ENCODE measurements at places on chromosomes 7 and 10.
A peak's percentile ranks its signal among the peaks of the same experiment; 100 is the strongest.

DNA sequence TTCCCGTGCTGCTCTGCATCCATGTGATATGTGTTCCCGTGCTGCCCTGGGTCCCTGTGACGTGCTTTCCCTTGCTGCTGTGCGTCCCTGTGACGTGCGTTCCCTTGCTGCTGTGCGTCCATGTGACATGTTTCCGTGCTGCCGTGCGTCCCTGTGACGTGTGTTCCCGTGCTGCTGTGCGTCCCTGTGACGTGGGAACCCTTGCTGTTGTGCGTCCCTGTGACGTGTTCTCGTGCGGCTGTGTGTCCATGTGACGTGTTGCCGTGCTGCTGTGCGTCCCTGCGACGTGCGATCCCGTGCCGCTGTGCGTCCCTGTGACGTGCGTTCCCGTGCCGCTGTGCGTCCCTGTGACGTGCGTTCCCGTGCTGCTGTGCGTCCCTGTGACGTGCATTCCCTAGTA, 45.8 kb downstream of the WDR37 start:
- DNase-seq, result no peak

DNA sequence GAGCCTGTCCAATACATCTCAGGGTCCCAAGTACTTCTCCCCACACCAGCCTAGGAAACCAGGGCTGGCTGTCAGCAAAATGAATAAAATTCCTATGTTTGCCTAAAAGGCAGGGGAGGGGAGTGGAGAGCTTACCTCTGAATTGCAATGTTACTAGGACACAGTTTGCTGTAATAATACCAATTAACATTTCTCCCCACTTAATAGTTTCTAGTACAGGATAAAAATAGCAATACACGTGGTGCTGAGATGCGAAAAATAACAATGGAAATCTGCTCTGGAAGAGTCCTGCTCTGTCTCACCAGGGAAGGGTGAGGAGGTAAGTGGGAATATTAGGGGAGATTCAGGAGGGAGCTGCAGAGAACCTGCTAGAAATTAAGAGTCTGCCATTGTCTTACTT, 112.3 kb downstream of the PLXNA4 start:
- no peak for DNase-seq

GRCh38 chr10:80598951-80599350, 61.2 kb downstream of the SH2D4B start:
- no peak for DNase-seq

DNA sequence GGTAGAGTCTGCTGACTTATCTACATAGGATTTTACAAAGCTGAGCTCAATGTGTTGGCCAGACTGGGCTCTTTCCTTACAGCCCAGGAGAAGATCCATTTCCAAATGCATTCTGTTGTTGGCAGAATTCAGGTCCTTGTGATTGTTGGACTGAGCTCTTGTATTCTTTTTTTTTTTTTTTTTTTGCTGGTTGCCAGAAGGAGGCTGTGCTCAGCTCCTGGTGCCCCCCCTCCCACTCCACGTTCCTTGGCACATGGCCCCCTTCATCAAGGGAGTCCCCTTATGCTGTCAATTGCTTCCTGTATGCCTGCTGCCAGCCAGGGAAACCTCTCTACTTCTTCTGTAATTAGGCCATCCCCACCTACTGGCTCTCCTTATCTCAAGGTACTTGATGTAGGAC, 518.1 kb upstream of the AKR1E2 start:
- no peak for DNase-seq

DNA sequence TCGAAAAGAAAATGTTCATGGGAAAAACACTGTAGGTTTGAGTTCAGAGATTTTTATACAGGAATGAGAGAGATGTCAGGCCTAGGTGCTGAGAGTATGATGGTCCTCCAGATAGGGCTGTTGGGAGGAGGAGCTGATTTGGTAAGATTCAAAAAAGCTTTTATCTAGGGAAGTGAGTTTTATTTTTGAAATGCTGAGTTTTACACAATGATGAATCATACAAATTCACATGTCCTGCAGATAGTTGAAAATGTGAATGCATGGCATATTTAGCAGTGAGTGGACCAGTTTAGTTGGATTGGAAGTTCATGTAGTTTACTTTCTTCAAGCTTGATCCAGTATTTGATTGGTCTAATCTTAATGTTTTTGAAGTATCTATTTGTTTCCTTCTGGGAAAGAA, 154.8 kb downstream of the LRRC4 start:
- no peak for DNase-seq

DNA sequence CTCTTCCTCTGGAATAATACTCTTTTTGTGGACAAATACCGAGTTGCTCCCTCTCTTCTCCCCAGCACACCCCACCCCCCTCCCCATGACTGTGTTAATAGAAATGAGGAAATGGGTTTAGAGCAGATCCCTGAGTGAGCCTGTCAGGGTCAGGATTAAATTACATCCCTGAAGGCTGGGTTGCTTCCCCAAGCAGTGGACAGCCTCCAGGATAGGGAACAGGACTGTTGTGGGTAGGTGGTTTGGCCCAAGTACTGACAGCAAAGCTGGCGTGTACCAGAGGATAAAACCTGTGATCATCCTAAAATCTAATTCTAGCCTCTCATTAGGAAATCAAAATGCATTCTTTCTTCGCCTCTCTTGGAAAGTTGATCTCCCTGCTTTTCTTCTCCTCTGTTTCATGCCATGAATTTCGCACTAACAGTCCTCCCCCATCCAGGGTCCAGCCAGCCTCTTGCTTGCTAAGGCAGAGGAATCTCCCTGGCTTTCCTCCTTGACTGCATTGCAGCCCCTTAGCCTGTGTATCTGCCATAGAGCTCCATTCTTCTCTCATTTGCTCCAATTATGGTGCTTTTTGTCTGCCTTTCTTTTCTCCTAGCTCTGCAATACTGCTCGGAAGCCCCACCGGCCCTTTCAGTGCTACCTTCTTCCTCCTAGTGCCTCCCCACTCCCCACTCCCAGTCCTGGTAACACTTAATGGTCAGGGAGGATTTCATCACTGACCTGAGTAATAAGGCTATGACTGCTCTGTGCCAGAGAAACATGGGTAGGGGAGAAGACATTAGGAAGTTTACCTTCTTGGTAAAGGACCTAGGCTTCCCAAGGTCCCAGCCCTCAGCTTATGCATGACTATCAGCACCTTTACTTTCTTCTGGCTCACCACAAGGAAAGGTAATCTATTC, 8.4 kb downstream of the LRRC4 start:
- DNase-seq, result no peak

GRCh38 chr10:86345859-86346798, 20.5 kb downstream of the GRID1 start:
- DNase-seq, result no peak

DNA sequence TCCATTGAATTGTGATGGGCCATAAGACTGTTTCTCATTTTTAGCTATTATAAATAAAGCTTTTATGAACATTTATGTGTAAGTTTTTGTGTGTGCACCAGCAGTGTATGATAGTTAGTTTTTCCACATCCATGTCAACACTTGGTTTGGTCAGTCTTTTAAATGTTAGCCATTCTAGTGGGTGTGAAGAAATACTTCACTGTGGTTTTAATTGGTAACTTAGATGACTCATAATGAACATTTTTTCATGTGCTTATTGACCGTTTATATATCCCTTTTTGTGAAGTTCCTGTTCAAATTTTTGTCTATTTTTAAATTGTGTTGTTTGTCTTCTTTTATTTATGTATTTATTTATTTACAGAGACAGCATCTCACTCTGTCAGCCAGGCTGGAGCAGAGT, 23.6 kb upstream of the PDK4 start:
- DNase-seq, result no peak

DNA sequence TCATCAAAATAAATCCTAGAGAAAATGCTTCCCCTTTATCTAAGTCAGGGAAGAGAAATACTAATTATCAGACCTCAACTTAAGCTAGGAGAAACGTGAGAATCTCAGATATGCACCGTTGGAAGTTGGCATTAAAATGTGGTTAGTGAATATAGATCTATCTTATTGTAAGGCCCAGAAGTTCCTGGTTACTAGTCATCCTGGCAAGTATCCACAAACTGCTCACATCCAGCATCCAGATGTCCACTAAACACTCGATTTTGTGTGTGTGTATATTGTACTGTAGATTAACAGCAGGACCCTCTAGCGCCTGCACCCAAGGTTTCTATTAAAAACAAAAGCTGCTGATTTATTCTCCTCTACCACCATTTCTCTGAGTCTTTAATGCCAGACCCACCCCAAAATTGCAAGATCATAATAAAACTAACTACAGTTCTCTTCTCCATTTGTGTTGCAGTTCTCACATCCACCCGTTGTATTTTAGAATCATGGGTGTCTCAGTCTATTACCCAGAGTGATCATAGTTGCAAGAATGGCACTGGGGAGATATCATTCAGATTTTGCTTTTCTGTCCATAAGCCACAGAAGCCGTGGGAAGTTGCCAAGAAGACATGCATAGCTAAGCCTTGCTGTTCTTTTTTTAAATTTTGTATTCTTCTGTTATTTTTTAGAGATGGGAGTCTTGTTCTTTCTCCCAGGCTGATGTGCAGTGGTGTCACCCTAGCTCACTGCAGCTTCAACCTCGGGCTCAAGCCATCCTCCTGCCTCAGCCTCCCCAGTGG, 165.4 kb downstream of the KIAA1217 start:
- DNase-seq, result no peak

GRCh38 chr7:40551685-40552576, 417.1 kb downstream of the SUGCT start:
- no peak for DNase-seq

DNA sequence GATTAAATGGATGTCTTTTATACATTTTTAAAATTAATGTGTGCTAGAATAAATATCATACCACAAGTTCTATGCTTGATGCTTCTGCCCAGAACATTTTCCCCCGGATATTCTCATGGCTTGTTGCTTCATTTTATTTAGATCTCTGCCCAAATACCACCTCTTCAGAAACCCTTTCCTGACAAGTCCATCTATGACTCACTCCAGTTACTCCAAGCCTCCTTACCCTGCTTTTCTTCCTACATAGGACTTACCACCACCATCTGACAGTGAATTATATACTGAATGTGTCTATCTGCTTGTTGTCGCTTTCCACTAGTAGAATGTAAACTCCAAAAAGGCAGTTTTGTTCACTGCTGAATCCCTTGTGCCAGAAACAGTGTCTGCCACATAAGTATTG, 19.1 kb upstream of the ERVW-1 start:
- no peak for DNase-seq

- DNase-seq, result no peak
These were observed 1.3 kb upstream of the SH2D4B start for GRCh38 chr10:80536361-80536835.

DNA sequence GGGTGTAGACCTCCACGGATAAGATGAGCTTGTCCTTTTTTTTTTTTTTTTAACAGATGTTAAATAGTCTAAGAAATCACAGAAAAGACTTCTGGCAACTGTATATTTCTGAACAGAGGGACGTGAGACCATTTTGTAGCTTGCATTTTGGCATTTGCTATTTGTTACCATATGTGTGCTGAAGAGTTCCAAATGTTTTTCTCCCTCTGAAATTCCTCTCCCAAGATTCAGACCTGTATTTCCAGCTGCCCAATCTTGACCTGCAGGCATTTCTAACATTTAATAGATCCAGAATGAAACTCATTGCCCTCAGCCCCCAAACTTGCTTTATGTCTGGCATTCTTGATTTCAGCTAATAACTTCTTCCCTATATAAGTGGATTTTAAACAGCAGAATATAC, 223.1 kb upstream of the FZD1 start:
- DNase-seq, result no peak

- DNase-seq, result no peak
These were observed 49.3 kb downstream of the PNLIPRP2 start for GRCh38 chr10:116669832-116670644.

- no peak for DNase-seq
These were observed 89.1 kb downstream of the COL28A1 start for GRCh38 chr7:7446616-7447015.

- DNase-seq, result no peak
These were observed 126.4 kb downstream of the JCAD start for GRCh38 chr10:29932991-29933390.

DNA sequence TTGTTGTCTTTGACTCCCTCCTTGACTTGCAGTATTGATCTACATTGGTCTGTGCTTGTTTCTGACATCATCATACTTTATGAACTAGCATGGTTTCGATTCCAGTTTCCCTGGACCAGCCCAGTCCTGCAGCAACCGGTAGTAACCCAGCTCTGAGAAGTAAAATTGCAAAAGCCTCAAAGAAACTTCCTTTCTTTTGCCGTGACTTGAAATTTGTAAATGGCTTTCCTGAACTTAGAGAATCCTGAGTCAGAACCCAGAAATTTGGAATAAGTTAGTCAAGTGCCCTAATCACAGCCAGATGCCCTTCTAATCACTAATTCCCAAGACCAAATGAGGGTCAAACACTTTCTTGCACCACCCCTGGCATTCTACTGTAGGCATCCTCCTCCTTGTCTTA, 15.0 kb downstream of the TAS2R60 start:
- DNase-seq, result no peak

- no peak for DNase-seq
These were observed 28.9 kb downstream of the PSAP start for GRCh38 chr10:71821909-71822763.

GRCh38 chr10:26222563-26222962, 6.0 kb downstream of the GAD2 start:
- DNase-seq, result no peak

- DNase-seq, result no peak
These were observed 522.0 kb upstream of the LRRN3 start for GRCh38 chr7:110568932-110569331.

GRCh38 chr7:36961097-36961496, 236.8 kb upstream of the AOAH start:
- peak; percentile 14 for DNase-seq

- DNase-seq, result no peak
These were observed 35.8 kb downstream of the IL15RA start for GRCh38 chr10:5941579-5941978.

DNA sequence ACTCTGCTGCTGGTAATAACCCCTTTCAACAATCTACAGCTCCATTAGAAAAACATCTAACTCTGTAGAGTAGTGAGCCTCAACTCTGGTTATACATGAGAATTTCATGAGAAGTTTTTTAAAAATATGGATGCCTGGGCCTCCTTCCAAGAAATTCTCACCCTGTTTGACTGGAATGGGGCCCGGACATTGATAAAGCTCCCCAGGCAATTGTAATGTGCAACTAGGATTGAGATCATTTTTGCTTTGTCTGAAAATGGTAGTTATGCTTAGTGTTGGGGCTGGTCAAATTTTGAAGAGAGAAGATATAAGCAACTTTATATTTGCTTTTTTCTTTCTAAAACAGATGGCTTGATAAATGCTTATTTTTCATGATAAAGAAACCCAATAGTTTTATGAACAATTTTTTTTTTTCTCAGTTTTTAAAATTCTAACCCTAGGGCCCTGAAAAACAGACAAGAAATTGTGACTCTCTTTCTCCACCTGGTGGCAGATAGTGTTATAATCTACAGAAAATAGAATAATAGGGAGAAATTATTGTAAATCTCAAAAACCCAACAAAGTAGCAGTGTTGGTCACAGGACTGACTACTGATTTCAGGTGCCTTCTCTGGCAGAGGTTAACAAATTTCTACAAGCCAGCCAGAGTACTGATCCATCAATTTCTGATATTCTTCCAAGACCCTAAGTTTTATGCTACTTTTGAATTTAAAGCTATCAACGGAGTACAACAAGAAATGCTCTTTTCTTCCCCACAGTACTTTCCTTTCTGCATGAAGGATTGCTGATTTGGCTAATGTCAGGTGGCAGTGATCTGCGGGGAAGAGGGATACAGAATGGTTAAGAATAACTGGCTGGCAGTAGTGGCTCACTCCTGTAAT, 174.8 kb downstream of the DKK1 start:
- DNase-seq, result no peak

GRCh38 chr7:13540429-13540828, 449.0 kb downstream of the ETV1 start:
- DNase-seq, result no peak

All from stimulated activated CD8-positive, alpha-beta memory T cell treated with anti-CD3 and anti-CD28 coated beads, Interleukin-2, amount 100 ng/mL, for 48 hours (primary cell).